ENCODE measurements at places on chromosomes 11 and 22. TPM values are rescaled to one million over a fixed set of nuclear protein-coding genes. Genes with fewer than 3 reads are reported as not detected.

Gene CCDC188
- total RNA-seq: not detected

Gene CYB5R2
- total RNA-seq: 25.9 TPM

Gene ACCS
- total RNA-seq: 27.0 TPM

Gene ELF5
- total RNA-seq: not detected

Gene TSPAN32
- total RNA-seq: 6.8 TPM

Gene BIK
- 2.6 TPM for total RNA-seq

Gene OR8D1
- total RNA-seq: not detected
